ENCODE measurements at places on chromosomes 2 and 18. TPM values are rescaled to one million over a fixed set of nuclear protein-coding genes. Genes with fewer than 3 reads are reported as not detected.

DNA sequence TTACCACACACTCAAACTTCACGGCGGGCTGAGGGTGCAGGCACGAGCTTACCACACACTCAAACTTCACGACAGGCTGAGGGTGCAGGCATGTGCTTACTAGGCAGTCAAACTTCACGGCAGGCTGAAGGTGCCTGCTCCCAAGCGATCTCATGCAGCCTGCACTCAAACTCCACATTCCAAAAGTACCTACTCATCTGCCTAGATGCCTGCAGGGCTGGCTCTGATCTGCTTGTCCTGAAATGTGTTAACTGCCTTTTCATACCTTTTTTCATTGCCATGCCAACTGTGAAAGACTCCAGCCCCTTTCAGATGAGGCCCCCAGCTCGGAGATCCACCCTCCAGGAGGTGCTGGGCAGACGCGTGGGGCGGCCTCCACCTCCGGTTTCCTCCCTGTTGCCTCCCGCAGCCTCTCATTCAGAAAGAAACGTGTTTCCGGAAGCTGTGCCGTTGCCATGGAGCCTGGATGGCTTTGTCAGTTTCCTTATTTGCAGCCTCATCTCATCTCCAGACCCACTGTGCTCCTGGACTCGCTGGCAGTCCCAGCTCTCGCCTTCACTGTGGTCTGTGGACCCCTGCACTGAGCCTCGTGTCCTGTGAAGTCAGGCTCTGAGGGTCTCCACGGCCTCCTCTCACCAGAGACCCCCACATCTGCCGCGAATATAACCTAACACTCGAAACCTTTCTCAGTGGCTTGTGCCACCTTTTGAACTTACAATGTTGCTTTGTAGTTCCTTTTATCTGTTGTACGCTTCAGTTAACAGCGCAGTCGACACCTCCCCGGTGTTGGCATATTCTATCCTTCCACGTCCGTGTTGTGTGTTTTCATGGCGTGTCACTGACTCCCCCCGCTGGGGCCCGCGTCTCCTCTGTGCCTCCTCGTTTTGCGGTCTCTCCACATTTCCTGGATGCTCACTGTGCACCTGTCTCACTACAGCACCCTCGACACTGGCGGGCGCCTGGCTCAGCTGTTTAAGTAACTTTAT is 106.1 kb upstream of the ALKAL2 start:
- DNase-seq, result peak; percentile 88

DNA sequence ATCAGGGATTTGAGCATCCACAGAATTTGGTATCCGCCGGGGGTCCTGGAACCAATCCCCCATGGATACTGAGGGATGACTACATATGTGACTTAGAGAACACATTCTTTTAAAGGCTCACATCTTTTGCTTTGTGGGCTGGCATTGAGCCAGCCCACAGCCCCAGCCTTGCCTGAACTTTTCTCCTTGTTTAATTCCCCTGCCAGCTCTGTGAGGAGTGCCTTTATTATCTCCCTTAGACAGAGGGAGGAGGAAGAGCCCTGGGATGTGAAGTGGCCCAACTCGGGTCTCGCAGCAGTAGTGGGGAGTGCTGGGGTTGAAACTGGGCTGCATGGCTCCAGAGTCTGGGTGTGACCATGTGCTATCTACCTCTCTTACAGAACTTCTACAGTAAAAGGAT is 7.6 kb downstream of the TTC39C start:
- DNase-seq, result peak; percentile 23

- DNase-seq, result no peak
Observed at GRCh38 chr2:207662203-207662602, 37.0 kb upstream of the METTL21A start.

- peak; percentile 49 for DNase-seq
Observed at GRCh38 chr2:170394641-170395387, 216.9 kb downstream of the MYO3B start.

GRCh38 chr18:11362856-11363255 is 213.5 kb upstream of the PIEZO2 start:
- DNase-seq, result no peak

DNA sequence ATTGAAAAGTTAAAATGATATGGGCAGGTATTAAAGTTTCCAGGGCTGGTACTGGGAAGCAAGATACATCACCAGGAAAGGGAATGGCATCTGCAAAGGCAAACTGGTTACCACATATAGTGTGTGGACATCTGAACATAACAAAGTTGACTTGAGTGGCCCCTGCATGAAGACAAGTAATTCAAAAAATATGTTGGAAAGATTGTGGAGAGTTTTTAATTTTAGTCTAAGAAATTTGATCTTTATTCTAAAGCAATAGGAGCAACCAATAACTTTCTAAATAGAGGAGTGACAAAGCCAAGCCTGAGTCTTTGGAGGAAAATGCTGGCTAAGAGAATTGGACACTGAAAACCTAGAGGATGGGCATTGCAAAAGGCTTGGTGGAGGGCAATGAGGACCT is 278.2 kb downstream of the ALK start:
- DNase-seq, result no peak

GRCh38 chr2:173652311-173652710 is 297.6 kb downstream of the CDCA7 start:
- DNase-seq, result peak; percentile 22

The ANKRD62 gene
- total RNA-seq, result not detected

The REG3A gene
- not detected for total RNA-seq

The HJURP gene
- total RNA-seq, result 107 TPM

The NAT8 gene
- total RNA-seq, result not detected

The NEB gene
- total RNA-seq, result 2.5 TPM
